ENCODE measurements at places on chromosomes 11 and 22.

DNA sequence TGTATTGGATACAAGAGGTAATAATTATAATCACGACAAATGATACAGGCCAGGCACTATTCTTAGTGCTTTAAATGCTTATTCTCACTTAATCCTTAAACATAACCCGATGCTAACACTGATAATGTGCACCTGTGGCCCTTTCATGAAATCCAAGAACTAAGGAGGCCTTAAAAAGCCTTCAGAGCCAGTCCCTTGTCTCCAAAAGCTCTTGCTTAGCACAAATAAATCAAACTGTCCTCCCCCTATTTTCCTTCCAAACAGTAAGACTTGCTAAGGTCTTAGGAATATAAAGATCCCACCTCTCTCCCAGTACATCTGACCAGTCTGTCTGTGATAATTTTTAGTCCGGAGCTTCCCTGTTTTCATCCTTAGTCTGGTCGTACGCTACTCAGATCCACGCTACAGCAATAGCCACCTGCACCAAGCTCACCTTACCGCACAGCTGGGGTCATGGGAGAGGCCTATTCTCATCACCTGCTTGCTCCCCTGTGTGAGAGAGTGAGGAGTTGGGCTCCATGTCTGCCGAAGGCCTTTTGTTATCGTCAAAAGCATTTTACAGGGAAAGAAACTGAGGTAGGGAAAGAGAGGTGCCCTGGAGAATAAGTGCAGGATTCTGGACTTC lies 16.9 kb downstream of the FXYD6 start:
- DNase-seq = no peak

- DNase-seq = no peak
These were observed 82.5 kb downstream of the ZNF280B start for GRCh38 chr22:22425783-22426624.

DNA sequence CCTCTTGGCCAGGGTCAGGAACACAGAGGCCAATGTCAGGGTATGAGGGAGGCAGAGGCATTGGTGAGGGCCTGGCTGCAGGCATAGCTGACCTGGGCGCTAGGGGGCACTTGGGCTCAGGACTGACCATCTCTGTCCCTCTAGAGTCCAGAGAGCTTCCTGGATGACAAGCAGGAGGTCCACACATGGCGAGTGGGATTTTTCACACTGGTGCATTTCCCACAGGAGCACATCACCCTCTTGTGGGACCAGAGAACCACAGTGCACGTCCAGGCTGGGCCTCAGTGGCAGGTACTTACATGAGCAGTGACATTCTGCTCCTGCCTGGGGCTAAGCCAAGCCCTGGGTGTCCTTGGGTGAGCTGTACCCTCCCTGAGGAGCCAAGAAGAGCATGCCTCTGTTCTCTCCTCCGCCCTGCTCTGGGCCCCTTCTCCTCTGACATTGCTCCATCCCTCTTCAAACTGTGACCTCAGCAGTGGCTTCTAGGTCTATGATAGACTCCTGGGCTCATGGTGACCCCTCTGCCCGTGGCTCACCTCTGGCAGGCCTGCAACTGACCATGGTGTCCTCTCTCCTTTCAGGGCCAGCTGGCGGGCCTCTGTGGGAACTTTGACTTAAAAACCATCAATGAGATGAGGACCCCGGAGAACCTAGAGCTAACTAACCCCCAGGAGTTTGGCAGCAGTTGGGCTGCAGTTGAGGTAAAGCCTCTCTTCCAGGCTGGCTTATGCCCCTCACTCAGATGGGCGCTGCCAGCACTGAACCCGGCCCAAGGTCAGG lies 46.6 kb downstream of the OTOG start:
- DNase-seq = no peak

- DNase-seq = peak; percentile 13
These were observed 680.9 kb upstream of the ANO5 start for GRCh38 chr11:21511835-21512440.

- DNase-seq = no peak
These were observed 914 bp upstream of the PRDM11 start for GRCh38 chr11:45145379-45146071.

DNA sequence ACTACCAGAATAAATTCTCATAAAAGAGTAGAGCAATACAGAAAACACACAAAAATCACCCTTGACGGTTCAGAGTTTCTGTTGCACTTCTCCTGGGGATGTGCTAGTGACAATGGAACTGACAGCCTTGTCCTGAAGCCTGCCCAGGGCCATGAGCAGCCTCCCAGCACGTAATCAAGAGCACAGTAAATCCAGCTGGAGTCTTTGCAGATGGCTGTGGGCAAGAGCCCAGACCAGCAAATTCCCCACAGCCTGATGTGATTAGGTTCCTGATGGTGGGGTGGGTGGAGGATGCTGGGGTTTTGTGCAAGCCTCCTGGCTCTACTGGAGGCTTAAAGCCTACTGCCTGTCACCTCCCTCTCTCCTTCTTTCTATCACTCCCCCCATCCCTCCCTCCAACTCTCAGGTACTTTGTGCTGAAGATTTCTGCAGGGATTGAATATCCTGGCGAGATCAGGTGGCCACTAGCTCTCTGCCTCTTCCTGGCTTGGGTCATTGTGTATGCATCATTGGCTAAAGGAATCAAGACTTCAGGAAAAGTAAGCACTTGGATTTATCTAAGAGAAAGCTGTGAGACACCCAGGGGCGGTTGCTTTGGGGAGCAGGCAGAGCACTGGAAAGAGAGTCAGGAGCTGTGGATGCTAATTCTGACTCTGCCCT lies 18.1 kb downstream of the SLC6A5 start:
- DNase-seq = no peak

GRCh38 chr11:105142167-105142566 lies 2.6 kb upstream of the CARD18 start:
- DNase-seq = no peak

DNA sequence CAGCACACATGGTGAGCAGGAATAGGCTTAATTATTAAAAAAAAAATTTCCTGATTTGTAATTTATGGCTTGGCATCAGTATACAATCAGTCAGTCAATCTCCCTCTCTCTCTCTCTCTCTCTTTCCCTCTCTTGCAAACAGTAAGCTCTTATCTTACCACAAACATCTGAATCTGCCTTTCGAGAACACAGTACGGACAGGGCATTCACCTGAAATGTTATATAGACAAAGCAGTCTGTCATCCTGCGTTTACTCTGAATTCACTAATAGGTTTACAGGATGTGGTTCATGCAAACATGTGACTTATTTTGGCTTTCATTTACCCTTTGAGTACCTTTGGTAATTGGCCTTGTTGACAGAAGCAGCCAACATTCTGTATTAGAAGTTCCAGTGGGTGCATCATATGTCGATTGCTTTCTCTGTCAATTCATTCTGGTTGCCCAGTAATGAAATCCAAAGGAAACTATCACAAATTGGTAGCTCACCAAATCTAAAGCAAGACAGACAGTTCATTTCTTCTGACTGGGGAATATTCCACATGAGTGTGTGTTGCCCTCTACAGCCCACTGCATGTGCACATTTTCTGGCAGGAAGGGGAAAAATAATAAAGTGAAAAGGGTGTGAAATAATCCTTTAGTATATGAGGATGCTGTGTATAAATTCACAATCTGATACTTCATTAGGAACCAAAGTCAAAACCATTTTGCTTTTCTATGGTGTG lies 1058.2 kb downstream of the LRRC4C start:
- no peak for DNase-seq

DNA sequence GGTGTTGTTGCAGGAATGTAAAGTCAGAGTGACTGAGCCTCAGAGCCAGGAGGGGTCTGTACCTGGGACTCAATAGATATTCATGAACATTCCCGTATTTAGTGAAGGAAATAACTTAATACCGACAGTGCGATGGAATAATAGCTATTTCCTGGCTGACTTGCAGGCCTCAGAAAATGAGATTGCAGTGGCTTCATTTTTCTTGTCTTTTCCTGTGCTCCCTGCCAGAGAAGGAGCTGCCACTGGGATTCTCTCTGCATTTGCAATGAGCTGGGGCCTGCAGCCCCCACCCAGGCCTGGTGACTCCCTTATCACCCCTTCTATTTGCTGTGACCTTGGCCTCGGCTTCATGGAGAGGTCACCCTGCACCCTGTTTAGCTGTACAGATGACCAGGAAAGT lies 173.4 kb downstream of the MIAT start:
- DNase-seq = no peak

DNA sequence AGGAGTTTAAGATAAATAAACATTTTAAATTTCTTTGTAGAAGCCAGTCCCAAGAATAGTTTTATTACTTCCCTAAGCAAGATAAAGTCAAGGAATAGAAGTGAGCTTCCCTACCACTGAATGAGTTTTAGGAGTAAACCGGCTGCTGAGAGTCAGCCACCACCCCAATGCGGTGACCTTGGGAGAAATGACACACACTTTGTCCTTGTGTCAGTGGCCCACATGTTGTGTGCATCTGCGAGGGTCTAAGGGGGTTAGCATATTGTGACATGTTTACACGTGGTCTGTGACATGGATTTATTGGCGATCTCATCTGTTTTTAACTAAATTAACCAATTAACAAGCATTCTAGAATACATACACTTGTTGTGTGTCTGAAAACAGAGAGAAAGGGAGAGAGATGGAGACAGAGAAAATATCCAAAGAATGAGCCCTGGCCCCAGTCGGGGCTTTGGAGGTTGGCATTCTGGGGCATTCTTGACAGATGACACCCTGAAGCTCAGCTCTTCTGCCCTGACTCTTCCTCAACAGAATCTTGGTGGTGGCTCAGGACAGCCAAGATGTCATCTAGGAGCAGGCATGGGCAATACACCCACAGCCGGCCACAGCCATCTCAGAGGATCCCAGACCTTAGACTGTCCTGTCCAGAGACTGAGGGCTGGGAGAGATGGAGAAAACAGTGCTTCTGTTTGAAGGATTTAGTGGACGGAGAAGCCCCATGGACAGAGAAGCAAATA lies 29.7 kb upstream of the TMPRSS4 start:
- no peak for DNase-seq

GRCh38 chr11:75268626-75269366 lies 28.2 kb downstream of the TPBGL start:
- no peak for DNase-seq

DNA sequence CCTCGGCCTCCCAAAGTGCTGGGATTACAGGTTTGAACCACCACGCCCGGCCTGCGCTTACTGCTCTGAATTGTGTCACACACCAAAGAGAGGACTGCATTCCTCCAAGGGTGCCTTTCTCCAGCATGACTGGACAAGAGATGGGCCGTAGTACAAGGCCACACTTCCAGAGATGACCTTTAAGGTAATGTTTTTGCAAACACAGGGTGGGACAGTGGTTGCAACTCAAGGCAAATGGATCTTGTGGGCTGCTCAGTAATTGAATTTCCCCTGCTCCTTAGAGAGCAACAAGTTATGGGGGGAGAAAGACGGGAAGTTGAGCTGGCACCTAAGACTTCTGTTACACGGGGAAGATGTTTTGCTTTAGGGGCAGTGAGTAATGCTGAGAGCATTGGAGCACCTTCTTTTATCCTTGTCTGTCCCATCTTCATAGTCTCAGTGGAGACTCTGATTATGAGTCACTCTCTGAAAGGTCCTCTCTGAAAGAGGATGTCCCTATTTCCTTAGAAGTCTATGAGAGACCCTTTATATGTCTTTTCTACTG lies 66.3 kb downstream of the C11orf91 start:
- DNase-seq = no peak

GRCh38 chr11:93784935-93785360 lies 866 bp downstream of the MED17 start:
- no peak for DNase-seq

- no peak for DNase-seq
These were observed 34.9 kb downstream of the TBC1D22A start for GRCh38 chr22:46797355-46797754.

GRCh38 chr22:27226666-27227065 lies 569.3 kb downstream of the MIAT start:
- DNase-seq = no peak

GRCh38 chr22:41446639-41447434 lies at the start of gene TOB2:
TOB2 (minus strand) TSS chr22:41446801; CDS start chr22:41437345, 9,456 bp downstream.
- DNase-seq = peak; percentile 94

GRCh38 chr22:27510024-27510423 lies 291.5 kb downstream of the MN1 start:
- no peak for DNase-seq

DNA sequence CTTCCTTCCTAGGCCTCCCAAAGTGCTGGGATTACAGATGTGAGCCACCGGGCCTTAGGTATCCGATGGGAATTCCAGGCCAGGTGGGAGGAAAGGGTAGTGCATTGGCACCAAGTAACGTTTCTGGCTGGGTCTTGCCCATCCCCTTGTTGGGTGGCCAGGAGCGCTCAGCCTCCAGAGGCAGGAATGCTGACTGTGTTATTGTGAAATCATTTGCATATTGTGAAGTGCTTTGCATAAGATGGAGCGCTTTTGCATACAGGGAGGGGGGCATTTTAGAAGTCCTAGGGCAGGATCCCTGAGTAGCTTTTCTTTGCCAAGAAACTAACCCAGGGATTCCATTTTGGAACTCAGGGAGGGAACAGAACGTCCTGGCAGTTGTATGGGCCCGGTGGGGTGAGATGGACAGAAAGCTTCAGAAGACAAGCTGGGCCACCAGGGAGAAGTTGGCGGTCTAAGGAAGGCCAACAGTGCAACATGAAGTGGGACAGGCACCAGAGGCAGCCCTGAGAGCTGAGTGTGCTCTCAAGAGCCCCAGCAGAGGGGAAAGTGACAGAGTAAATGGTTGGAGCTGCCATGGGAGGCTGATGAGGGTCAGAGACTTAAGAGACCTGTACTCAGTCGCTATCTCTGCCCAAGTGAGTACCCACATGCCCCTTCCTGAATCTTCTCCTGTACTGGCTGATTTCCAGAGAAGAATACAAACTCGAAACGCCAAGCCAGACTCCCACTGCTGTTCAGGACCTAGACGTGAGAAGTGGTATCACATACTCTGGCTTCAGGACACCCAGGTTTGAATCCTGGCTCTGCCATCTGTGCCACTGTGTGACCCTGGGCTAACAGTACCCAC lies 1.3 kb upstream of the SLC39A13 start:
- no peak for DNase-seq

DNA sequence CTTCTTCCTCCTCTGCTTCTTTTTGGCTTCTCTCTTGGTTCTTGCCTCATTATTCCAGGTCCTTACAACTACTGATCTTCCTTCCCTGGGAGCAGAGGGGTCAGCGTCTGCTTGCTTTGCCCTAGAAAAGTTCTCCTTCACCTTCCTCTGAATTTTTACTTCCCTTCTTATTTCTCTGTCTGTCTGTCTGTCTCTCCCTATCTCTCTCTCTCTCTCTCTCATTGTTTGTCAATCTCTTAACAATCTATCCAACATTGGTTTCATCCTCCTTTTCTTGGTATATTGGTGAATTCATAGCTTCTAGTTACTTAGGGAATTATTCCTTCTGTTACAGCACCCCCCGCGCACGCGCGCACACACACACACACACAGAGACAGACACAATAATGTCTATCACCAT lies 559.1 kb downstream of the MN1 start:
- DNase-seq = no peak
